ENCODE measurements at places on chromosomes 12 and 14.

DNA sequence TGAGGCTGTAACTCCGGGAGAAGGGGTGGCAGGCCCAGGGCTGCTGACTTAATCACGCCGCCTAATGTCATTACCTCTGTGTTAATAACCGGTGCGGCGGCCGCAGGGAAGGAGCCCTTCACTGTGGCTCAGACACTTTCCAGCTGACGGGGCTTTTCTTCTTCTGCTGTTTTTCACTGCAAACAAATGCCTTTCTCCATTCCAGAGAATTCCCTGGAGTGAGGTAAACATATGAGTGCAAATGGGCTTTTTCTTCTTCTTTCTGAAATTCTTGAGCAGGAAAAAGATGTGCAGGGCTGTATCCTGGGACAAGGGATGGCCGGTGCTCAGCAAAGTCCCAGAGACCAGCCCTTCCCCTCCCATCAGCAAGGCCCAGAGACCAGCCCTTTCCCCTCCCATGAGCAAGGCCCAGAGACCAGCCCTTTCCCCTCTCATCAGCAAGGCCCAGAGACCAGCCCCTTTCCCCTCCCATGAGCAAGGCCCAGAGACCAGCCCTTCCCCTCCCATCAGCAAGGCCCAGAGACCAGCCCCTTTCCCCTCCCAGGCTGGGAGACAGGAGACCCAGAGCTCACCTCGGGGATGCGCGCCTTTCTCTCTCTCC is 33.4 kb upstream of the FAM181A start:
- no peak for DNase-seq

DNA sequence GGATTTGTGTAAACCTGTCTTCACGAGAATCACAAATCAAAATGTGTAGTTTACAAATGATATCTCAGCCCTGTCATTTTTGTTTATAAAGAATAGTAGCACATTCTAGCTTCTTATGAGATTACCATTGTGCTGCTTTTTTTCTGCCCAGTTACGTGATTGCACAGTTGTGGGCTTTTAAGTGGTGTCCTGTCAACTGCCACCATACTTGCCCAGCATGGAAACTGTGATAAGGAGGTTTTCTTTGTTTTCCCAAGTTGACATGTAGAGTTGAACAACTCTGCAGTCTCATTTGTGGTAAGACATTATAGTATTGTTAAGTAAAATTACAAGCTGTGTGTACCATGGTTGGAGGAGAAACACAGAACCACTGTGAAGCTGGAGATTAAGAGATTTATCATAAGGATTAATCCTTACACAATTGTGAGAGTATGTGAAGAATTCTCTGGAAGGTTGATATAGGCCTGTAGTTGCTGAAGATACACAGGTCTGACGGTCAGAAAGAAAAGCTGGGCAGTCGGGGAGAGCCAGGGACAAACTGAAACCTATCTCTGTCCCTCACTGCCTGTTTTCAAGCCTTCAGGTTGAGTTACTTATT is 12.2 kb downstream of the CHURC1 start:
- no peak for DNase-seq

DNA sequence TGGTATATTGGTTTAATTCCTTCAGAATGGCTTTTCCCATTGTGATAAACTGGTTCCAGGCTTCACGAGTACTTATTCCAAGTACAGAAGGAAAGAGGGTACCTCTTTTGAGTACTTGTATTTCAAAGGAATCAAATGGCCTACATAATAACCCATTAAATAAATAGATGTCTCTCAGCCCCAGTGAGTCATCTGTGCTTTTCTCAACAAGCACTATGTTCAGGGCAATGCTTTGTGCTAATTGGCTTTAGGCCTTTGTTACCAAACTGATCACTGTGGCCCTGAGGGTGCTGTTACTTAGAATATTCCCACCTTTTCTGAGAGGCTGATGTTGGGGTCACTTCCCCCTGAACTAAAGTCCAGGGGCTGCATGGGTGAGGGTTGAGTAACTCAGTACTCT is 107.1 kb downstream of the LRRK2 start:
- no peak for DNase-seq

- DNase-seq, result peak; percentile 40
Observed at GRCh38 chr12:14613718-14614117, 46.0 kb upstream of the PLBD1 start.

- no peak for DNase-seq
Observed at GRCh38 chr14:55351111-55351510, 60.5 kb downstream of the ATG14 start.

DNA sequence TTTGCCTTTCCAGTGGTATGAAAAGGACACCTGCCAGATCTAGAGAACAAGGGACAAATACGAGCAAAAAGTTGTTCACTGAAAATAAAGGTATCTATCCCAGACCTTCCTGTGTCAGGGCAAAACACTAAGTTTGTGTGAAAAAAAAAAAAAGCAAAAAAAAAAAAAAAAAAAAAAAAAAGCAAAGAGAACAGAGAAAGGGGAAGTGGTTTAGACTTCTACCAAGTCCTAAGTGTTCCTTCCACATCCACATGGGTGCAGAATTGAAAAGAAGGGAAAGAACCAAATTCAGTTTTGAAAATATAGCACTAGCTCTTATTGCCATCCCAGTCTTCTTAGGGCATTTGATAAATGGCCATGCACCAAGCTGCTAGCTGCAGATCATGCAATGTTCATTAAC is 41.7 kb downstream of the ZCRB1 start:
- no peak for DNase-seq

- DNase-seq, result no peak
Observed at GRCh38 chr12:93582351-93582750, 9.9 kb downstream of the SOCS2 start.

DNA sequence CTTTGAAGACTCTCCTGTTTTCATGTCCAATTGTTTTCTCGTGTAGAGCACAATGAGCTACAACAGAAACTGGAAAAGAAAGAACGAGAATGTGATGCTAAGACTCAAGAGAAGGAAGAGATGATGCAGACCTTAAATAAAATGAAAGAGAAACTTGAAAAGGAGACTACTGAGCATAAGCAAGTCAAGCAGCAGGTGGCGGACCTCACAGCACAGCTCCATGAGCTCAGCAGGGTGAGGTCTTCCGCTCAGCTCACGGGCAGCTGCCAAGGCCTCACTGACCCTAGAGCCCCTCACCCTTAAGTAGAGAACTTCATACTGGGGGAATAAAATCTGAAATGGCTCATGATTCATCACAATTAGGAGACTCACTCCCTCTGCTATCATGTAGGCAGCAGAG is 134.7 kb downstream of the GPR135 start:
- peak; percentile 8 for DNase-seq

- DNase-seq, result no peak
Observed at GRCh38 chr14:77144412-77145115, 3.0 kb upstream of the ZDHHC22 start.

All from GM18507 (cell line).